ENCODE measurements at places on chromosomes 7 and 10.

DNA sequence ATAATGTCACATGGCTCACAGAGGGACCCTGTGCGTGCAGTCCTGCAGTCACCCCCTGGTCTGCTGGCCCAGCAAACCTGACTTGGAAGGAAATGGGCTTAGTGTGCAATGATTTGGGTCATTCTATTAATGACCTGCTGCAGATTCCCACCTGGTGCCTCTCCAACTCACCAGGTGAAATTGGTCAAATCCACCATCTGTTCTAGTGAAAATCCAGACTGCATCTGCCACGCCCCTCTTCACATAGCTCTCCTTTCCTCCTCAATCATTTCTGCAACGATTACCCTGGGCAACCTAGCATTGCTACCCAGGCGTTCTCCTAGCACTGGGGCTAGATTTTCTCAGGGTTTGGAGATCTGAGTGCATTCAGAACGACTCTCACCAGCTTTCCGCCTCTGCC lies 29.4 kb downstream of the SRRM3 start:
- no peak for DNase-seq

GRCh38 chr10:49161411-49161997 lies 26.7 kb downstream of the TMEM273 start:
- no peak for DNase-seq

DNA sequence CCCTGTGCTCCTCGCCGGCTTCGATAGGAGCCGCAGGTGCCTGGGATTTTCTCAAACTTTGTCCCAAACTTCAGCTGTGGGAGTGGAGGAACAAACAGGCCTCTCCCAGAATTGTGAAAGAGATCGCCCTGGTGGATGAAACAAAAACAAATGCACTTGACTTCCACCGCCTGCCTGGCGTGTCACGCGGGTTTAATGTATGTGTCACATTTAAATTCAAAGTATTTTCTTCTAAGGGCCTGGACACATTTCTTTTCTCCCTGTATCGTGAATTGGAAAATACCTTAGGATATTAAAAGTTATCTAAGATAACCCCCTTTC lies 694 bp upstream of the WASL start:
- no peak for DNase-seq

GRCh38 chr7:36838616-36839225 lies 114.4 kb upstream of the AOAH start:
- DNase-seq = no peak

DNA sequence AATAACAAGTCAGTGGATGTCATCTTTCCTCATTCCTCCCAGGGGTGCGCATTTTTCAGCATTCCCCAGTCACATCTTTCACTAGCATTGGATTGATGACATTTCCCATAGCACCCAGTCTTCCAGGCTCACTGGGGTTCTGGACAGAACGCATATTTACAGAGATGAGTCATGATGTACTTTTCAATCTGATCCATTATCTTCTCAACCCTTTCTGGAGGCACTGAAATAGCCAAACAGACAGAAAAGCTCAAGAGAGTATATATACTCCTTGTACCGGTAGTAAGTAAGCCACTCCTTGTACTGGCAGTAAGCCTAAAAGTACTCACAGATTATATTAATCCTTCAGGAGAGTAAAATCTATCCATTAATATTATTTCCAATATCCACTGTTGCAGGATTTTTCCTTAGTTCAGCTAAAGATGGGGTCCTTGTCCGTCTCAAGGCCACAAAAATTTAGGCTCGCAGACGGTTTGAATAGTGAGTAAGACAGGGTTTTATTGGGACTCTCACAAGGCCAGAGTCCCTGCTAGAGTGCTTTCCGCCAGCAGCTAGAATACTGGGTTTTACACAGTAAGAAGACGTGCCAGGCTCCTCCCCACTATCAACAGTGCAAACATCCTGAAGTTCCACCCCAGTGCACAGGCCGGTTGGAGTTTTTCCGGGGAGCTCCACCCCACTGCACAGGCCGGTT lies 60.8 kb downstream of the MDH2 start:
- DNase-seq = no peak

DNA sequence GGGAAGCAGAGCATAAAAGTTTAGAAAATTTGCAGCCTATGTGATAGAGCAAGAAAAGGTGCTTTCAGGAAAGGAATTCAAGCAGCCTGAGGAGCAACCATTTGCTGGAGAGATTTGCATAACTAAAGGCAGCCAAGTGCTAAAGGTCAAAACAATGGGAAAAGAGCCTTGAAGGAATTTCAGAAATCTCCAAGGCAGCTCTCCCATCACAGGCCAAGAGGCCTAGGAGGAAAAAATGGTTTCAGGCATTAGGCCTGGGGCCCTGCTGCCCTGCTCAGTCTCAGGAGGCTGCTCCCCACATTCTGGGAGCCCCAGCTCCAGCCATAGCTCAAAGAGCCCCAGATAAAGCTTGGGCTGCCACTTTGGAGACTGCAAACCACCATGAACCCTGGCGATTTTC lies 95.9 kb upstream of the UNC5B start:
- DNase-seq = no peak

DNA sequence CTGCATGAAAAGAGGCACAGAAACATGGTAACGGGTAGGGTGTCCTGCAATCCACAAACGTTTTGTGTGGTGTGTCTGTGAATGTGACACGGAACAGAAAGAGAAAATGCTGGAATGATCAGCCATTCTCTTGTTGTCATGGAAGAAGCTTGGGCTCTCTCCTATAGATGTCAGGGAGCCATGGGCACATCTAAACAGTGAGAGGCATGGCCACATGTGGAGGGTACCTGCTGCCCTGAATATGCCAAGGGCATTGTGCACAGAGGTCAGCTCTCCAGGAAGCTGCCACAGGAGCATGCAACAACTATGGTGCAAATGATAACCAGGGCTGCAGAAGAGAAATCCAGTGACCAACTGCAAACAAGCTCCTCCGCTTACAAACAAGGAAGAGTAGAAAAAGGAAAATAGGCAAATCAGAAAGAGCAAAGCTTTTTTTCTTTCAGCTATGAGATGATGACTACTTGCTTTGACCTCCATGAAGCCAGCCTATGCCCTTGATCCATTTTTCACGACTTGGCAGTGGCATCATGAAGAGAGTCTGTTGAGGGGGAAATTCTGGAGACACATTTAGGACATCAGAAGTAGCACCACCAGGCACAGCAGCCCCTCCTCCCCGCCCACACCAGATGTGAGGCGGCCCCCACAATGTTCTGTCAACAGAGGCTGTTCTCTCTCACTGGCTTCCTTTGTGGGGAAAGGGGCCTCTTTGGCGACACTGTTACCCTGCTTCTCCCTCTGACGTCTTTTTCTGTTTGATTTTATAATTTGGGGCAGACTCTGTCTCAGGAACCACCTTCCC lies 4.8 kb upstream of the PDE1C start:
- DNase-seq = no peak

- no peak for DNase-seq
These were observed 2.0 kb downstream of the AGAP3 start for GRCh38 chr7:151088019-151088855.

DNA sequence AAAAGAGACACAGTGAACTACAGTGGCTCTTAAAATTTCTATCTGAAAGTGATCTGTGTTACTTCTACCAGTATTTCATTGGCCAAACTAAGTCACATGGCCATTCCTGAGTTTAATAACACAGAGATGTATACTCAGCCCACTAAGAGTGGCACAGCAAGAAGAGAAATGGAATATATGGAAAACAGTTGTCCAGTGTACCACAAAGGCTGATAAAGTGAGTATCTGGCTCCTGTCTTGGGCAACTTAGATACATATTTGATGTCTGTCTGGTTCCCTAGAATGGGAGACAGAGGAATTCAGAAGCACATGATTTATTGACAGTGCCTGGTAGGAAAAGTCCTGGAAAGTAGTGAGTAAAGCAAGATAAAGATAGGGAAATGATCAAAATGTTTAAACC lies 10.1 kb upstream of the PON1 start:
- DNase-seq = no peak

- DNase-seq = no peak
These were observed 56.3 kb downstream of the GRID1 start for GRCh38 chr10:86310291-86310690.

DNA sequence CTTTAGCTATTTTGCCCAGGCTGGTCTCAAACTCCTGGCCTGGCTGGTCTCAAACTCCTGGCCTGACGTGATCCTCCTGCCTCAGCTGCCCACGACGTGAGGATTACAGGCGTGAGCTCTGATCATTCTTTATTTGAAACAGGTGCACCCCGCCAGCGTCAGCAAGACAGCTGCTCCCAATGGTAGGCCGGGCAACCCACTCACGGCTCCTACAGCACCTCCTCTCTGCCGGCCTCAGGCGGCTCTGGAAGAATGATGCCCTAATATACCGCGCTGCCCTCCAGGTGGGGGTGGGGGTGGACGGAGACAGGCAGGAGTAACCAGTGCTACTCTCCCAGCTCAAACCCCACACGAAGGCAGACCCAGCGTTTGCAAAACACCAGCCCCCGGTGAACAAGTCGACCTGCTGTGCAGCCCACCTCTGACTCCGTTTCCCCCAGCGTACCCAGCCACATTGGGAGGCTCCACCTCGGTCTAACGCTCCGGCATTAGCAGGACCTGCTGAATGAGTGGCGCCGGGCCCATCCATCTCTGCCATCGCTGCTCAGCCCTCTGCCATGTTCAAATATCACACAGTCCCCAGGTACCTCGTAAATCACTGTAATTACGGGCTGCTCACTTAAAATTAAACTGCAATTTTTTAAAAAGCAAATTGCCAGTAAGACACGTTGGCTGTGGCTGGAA lies 148.6 kb downstream of the ELFN1 start:
- DNase-seq = no peak

- no peak for DNase-seq
These were observed 247.0 kb downstream of the STK31 start for GRCh38 chr7:23956772-23957576.

DNA sequence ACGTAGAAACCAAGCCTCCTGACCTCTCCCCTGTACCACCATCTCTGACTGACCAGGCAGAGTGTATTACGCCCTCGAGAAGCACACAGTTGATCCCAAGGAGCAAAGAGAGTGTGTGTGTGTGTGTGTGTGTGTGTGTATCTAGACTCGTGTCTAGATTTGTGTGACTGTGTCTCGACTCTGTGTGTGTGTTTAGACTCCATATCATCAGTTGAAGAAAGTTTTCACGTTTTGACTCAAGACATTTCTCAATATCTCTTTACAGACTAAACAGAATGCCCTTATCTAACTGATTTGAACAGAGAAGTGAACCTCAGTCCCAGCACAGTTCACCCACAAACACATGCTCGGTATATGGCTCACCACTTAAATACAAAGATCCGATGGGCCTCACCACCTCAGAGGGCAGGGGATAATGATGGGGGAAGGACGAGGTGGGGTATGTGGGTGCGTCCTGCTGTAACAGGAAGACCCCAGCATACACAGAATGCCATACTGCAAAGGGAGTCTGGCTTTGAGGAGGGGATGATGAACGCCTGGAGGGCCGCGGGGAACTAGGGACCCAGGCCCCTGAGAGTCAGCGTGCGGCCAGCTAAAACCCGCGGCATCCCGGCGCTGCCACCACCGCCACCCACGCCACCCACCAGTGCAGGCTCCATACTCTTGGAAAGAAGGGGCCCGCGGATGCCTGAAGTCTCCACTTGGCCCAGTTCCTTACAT lies 780 bp downstream of the ALDH18A1 start:
- DNase-seq = no peak

- no peak for DNase-seq
These were observed 70.3 kb upstream of the LRGUK start for GRCh38 chr7:134056816-134057215.

DNA sequence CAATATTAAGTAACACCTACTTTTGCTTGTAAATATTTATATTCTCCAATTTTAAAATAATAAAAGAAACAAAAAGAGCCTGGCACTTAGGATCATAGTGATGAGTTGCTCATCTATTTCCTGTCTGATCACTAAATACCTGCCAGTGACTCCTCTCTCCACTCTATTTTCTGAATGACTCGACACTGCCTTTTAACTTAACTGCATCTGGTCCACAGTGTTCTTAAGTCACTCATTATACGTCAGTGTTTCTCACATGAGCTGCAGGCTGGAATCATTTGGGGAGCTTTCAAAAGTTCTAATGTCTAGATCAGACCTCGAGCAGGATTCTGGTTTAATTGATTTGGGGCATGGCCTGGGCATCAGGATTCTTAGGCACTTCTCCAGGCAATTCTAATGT lies 78.0 kb upstream of the AGBL3 start:
- no peak for DNase-seq

DNA sequence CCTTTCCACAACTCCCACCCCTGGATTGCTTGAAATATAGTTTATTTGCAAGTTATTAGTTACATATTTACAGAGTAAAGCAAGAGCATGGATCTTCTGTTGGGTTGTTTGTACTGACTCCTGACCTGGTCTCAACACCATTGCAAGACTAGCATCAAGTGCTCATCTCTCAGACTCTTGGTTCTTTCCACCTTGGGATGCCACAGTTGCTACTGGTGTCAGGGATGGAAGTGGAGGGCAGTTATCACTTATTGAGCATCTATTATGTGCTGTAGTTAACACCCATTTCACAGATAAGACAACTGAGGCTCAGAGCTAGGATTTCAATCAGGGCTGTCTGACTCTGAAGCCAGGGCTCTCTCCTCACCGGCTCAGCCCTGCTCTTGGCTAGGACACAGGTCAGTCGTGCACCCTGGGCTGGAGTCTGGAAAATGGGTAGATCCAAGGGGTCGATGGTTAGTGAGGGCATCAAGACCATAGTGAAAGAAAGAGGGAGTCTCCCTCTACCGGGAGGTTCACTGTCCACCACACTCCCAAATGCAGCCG lies 614 bp upstream of the ADAMTS14 start:
- DNase-seq = no peak

DNA sequence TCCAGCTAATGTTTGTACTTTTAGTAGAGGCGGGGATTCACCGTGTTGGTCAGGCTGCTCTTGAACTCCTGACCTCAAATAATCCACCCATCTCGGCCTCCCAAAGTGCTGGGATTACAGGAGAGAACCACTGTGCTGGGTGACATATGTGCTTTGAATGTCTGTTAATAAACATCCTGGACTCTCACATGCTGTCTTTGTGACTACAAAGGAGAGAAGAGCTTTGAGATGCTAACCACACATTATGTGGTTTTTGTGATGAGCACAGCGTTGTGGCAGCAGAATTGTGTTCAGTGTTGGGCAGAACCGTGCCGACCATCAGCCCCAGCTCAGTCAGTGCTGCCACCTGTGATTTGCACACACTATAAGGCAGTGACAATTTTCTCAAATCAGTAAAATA lies 500.1 kb upstream of the KLF6 start:
- DNase-seq = no peak

- DNase-seq = no peak
These were observed 39.0 kb downstream of the FRMPD2 start for GRCh38 chr10:48235501-48235900.

GRCh38 chr10:101561068-101561915 lies 26.8 kb downstream of the POLL start:
- no peak for DNase-seq

Data from stimulated activated CD8-positive, alpha-beta memory T cell treated with anti-CD3 and anti-CD28 coated beads, Interleukin-7, amount 100 ng/mL, for 4 hours (primary cell).